ENCODE measurements at places on chromosomes 16 and 17. TPM values are rescaled to one million over a fixed set of nuclear protein-coding genes. Genes with fewer than 3 reads are reported as not detected.
A peak's percentile ranks its signal among the peaks of the same experiment; 100 is the strongest.

GRCh38 chr16:57527027-57527426, 9.3 kb downstream of the CCDC102A start:
- DNase-seq = peak; percentile 59

DNA sequence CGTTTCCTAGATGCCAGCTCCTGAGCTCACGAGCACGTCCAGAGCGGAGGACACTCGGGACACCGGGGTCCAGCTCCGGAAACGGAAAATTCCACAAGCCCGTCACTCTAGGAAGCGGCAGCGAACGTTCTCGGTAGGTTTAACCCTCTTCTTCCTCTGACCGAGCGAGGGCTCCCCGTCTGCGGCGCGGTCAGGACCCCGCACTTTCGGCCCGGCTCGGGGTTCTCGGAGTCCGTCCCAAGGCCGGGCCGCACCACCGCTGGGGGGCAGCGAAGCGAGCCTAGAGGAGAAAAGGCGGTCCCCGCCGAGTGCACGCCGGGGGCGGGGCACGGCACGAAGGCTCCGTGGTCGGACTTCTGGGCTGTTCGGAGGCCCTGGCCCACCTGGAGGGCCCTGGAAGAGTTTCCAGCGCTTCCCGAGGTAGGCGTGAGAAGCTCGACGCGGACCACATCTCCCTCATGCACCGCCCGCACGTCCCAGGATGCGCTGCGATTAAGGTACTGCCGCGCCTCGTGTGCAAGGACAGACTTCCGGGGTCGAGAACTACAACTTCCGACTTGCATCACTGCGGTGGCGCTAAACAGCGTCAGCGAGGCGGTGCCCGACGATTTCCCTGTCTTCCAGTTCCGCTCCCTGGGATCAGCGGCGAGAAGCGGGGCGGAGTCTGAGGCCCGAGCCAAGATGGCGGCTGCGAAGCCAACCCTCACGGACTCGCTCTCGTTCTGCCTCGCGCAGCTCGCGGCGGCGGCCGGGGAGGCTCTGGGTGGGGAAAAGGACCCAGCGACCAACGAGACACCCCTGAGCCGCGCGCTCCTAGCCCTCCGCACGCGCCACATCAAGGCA, at the start of gene ARMC5:
TSS of gene ARMC5 (plus strand) at position 658 of the 843 bp plus-strand sequence. CDS start at position 682, 24 bp downstream.
- peak; percentile 99 for DNase-seq

- DNase-seq = no peak
These were observed 16.2 kb downstream of the CHRNB1 start for GRCh38 chr17:7460850-7461660.

DNA sequence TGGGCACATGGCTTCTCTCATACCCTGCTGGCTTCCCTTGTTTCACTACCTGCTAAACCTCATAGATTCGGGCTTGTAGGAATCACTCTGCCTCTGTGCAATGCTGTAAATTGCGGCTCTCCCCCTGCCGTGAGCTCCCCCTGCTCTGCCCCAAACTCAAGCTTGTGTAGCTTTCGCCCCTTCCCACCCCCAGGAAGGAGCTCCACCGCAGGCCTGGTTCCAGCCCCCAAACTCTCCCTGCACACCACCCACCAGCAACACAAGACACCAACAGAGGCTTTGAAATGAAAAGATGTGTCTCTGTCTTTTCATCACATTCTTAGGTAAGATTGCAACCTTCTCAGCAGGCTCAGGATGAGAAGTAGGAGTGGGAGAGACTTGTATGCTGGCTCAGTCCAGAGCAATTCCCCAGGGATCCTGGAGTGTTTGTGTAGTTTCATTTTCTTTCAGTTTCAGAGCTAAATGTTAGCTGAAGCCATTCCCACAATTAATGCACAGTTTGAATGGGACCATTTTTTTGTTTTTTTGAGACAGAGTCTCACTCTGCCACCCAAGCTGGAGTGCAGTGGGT, 14.2 kb downstream of the CX3CL1 start:
- DNase-seq = no peak

DNA sequence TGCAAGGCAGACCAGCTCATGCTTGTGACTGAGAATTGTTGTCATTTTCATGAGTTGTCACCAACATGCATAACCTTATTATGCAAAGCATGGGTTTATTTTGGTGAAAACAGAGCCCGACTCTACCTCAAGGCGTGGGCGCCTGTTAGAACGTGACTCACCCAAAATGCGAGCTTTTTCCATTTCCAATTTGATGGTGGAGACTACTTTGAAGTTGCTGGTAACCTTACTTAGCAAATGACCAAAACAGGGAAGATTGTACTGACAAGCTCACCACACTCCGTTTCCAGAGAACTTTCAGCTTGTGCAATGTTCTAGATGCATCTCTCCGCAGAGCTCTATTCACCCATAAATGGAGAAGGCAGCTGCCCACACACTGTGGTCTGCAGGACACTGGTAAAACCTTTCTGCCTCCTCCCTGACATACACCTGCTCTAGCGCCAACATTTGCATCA, 284.5 kb downstream of the MAF start:
- DNase-seq = no peak

GRCh38 chr16:58197314-58198012, 443 bp downstream of the CSNK2A2 start:
- no peak for DNase-seq

DNA sequence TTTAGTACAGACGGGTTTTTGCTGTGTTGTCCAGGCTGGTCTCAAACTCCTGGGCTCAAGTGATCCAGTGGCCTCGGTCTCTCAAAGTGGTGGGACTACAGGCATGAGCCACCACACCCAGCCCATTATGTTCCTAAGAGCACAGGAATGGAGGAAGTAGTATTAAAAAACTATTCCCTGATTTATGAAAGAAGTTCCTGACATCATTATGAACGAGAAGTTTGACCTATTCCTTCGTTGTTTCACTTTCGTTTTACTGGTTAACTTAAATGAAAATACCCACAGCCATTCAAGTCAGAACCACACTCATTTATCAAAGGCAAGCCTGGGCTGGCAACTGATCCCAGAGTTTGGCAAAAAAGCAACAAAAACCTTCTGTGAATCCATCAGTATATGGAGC, 13.5 kb upstream of the CBX4 start:
- no peak for DNase-seq

GRCh38 chr17:3527896-3528295, 29.7 kb downstream of the TRPV3 start:
- peak; percentile 59 for DNase-seq

DNA sequence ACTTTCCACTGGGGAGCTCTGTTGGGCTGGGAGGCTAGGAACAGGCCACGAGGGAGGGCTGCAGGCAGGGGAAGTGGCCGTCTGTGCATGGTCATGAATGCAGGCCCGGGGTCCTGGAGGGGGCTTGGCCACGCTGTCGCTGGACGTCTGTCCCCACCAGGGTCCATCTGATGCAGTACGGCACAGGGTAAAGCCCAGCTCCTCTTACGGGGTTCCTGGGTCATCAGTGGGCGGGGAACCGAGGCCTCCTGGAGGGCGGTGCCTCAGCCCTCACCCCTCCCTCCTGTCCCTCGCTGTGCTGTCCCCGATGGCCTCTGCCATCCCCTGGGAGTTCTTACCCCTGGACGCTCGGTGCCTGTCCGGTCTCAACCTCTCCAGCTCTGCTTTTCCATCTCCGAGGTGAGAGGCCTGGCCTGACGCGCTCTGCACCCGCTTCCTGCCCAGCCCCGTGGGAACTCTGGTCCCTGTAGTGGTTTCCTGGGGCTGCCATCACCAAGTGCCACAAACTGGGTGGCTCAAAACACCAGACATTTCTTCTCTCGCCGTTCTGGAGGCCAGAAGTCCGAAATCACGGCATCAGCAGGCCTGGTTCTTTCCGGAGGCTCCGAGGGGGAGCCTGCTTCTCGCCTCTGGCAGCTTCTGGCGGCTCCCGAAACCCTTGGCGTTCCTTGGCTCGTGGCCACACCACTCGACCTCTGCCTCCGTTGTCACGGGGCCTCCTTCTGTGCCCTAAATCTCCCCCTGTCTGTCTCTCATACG, 182.8 kb downstream of the SEC14L1 start:
- DNase-seq = peak; percentile 87

DNA sequence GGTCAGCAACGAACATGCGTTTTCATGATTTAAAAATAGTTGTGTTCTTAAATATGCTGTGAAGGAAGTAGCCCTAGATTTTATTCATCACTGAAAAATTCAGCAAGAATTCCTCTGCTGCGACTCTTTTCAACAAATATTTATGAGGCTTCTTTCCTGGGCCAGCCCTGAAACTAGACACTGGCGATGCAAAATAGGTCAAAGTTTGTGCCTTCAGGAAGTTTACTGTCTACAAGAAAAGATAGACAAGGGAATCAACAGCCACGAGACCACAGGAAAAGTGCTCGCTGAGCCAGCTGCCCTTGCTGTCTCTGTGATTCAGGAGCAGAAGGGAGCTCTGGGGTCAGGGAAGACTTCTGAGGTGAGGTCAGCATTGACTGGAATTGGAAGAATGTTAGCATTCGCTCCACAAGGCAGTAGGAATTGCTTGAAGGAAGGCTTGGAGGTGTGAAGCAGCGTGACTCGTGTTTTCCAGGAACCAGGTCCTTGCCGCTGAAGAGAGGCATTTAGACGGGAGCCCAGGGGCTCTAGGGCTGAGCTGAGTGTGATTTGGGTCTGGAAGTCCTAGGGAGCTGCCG, 1.9 kb upstream of the RPL26 start:
- no peak for DNase-seq

DNA sequence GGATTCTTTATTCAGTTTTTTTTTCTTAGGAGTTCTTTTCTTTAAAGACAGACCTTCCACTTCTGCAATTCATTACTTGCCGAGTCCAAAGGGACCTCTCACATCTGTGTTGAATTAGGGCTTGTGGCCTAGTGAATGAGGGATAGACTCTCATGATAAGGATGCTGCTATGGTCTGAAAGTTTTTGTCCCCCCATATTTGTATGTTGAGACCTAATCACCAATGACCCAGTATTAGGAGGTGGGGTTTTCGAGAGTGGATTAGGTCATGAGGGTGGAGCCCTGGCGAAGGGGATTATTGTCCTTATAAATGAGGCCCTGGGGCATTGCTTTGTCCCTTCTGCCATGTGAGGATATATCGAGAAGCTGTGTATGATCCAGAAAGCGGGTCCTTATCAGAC, 9.5 kb downstream of the KRT12 start:
- no peak for DNase-seq

DNA sequence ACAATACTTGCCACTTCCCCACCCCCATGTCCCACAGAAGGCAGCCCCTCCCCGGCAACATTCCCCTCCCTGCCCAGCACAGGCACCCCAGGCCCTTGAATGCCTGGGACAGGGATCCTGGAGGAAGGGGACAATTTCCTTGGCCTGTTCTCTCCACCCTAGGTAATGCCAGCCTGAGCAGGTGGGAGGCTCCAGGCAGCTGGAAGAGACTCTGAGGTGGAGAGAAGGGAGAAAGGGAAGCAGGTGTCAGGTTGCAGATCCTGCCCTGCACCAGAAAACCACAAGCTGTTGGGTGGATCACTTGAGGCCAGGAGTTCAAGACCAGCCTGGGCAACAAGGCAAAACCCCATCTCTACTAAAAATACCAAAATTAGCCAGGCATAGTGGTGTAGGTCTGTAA, 8.9 kb downstream of the MPP2 start:
- DNase-seq = no peak

DNA sequence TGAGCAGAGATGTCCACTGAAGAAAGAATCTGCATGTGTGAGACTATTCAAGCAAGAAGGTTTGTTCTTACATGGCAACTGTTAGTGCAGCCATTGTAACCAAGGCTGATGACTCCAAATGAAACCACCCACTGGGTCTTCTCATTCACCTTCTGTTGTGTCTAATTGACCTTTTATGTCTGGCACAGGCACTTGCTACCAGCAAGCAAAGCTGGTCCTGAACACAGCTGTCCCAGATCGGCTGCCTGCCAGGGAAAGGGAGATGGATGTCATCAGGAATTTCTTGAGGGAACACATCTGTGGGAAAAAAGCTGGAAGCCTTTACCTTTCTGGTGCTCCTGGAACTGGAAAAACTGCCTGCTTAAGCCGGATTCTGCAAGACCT, 3.6 kb downstream of the CDC6 start:
- no peak for DNase-seq

- no peak for DNase-seq
These were observed 6.2 kb upstream of the CYLD start for GRCh38 chr16:50735629-50736122.

TRIM65 gene
- total RNA-seq = 15.7 TPM

SSTR5 gene
- total RNA-seq = not detected

CA7 gene
- total RNA-seq = not detected

SMPD3 gene
- total RNA-seq = 0.23 TPM

TBC1D3D gene
- total RNA-seq = 0.83 TPM

CIITA gene
- total RNA-seq = 10.0 TPM

ZNF385C gene
- total RNA-seq = 0.19 TPM

KRT12 gene
- not detected for total RNA-seq

HSD17B2 gene
- total RNA-seq = not detected

CES4A gene
- 7.4 TPM for total RNA-seq
